LHCN-M2 (cell line): ENCODE measurements at places on chromosomes 5 and 9. TPM values are rescaled to one million over a fixed set of nuclear protein-coding genes. Genes with fewer than 3 reads are reported as not detected.

DNA sequence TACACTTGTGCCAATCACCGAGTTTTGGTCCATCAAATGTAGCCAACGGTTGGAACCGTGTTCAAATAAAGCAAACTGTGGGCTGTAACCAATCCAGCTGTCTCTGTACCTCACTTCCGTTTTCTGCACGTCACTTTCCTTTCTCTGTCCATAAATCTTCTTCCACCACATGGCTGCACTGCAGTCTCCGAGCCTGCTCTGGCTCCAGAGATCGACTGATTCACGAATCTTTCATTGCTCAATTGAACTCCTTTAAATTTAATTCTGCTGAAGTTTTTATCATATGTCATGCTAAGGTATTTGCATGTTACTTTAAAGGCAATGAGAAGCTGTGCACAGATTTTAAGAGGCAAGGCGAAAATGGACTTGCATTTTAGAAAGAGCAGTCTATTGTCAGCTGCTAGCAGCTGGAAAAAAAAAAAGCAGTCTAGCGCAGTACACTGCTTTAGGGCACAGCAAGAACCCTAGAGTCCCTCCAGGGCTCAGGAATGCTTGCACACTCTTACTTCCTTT, 13.2 kb downstream of the TTC39B start:
- peak; percentile 59 for DNase-seq

DNA sequence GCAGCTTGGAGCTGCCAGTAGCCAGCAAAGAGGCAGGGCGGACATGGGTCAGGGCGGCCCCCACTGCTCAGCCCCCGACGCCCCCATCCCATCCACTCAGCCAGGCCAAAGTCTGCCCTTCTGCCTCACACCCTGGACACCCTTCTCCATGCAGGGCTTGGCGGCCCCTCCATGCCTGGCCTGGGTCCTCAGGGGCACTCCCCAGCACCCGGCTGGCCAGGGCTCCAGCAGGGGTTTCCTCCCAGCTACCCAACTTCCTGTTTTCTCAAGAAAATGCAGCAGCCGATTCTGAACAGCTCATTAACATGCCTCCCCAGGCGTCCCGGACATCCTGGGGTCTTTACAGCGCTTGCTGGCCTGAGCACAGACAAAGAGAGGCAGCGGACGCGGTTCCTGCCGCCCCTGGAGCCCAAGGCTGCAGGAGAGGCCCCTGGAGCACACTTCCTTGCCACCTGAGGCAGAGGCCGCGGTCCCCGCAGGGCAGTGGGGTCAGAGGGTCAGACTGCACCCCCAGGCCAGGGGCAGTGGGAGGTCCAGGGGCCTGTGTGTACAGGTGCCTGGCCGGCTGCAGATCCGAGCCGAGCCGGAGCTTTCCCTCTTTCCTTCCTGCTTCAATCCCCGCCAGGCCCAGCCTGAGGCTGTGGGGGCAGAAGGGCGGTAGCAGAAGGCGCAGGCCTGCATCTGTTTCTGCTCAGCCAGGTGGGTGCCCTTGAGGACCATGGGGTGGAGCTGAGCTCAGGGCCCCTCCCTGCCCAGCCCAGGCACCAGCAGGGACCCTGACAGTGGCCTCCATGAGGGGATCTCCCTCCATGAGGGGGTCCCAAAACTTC, 18.7 kb upstream of the NRARP start:
- DNase-seq = no peak

DNA sequence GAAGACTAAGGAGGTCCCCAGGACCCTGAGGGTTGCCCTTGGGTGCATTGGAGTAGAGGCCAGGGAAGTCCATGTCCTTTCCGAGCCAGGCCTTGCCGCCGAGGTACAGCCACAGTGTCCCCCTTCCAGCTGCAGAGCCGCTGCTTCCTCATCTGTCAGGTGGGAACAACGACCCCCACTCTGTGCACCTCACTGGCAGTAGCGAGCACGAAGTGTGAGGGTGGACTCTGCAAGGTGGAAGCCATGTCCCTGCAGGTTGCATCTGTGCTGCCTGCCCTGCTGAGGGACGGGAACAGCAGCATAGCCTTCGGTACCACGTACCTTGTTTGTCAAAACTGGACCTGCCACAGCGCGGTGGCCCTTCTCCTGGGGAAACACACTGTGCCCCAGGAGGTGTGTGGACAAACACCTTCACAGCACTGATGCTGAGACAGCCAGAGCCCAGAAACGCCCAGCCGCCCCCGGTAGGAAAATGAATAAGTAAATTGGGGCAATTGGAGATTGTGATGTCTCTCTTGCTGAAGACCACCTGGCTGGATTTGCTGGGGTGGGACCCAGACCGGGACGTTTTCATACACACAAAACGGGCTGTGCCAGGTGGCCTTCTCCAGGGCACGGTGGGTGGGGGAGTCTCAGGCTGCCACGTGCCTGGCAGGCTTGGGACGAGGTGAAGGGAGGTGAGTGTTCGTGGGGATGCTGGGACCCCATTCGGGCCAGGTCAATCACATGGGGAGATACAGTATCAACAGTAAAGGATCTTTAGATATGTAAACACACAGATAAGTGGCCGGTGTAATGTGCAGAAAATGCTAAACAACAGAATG, 157.3 kb downstream of the RXRA start:
- no peak for DNase-seq

GRCh38 chr5:93208141-93208751, 372.8 kb downstream of the NR2F1-AS1 start:
- no peak for DNase-seq

- DNase-seq = peak; percentile 84
Observed at GRCh38 chr5:135139381-135140134, 105.5 kb upstream of the PITX1 start.

GRCh38 chr5:30607301-30607894, 586.1 kb upstream of the CDH6 start:
- no peak for DNase-seq

- DNase-seq = peak; percentile 60
Observed at GRCh38 chr9:93133681-93134014, 403 bp downstream of the NINJ1 start.

DNA sequence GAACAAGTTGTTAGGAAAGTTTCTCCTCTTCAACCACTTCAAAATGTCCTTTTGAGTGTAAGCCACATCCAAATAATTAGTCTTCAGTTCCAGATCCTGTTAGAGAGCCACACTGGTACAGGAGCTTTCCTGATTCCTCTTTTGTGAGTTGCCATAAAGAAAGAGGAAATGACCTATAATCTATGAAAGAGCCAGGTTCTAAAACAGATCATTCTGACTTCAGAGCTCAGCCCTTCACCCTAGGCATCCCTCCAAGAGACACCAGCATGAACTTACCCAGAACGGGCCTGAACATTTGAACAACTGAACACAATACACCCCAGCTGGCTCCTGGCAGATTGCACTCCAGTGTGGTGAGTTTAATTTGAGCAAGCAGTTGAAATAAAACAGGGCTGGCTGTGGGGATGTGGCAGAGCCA, 25.7 kb downstream of the SLC1A1 start:
- no peak for DNase-seq

DNA sequence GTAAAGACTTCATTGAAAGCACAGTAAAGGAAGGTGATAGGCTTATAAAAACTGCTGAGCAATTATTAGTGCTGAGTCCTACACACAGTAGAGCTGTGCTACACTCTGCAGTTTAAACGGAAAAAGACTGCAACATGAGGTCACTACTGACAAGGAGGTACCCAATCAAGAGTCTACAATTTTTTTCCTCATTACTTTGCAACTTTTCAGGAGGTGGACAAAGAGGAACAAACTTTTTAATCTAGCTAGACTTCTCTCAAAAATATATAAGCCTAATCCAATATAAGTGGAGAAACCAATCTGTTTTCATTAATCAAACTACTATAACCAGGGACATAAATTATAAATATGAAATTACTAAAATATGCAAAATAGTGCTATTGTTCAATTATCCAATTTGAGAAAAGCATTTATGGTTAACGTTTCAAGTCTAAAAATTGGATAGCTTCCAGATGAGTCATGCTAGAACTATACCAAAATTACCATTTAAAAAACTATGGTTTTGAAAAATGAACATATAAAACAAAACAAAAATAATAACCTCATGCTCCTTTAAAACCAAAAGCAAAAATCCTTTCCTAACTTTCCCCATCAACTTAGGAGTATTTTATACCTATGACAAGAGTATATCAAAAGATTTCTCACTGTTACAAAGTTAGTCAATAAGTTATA, 37.7 kb downstream of the FAM13B start:
- peak; percentile 68 for DNase-seq

- DNase-seq = no peak
Observed at GRCh38 chr9:75956161-75956560, 65.7 kb downstream of the PCSK5 start.

- no peak for DNase-seq
Observed at GRCh38 chr5:2748861-2749513, 2.5 kb downstream of the IRX2 start.

GRCh38 chr5:91189480-91190313, 193.4 kb downstream of the ARRDC3 start:
- DNase-seq = peak; percentile 82

GRCh38 chr5:9480499-9480898, 65.4 kb downstream of the SEMA5A start:
- no peak for DNase-seq

- DNase-seq = no peak
Observed at GRCh38 chr5:14465776-14466175, 115.8 kb upstream of the OTULINL start.

DNA sequence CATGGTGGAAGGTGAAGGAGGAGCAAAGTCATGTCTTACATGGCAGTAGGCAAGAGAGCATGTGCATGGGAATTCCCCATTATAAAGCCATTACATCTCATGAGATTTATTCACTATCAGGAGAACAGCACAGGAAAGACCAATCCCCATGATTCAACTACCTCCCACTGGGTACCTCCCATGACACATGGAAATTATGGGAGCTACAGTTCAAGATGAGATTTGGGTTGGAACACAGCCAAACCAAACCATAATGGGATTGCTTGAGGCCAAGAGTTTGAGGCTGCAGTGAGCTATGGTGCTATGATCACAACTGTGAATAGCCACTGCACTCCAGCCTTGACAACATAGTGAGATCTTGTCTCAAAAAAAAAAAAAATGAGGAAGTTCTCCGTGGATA, 581.8 kb downstream of the TAF11L14 start:
- no peak for DNase-seq

DNA sequence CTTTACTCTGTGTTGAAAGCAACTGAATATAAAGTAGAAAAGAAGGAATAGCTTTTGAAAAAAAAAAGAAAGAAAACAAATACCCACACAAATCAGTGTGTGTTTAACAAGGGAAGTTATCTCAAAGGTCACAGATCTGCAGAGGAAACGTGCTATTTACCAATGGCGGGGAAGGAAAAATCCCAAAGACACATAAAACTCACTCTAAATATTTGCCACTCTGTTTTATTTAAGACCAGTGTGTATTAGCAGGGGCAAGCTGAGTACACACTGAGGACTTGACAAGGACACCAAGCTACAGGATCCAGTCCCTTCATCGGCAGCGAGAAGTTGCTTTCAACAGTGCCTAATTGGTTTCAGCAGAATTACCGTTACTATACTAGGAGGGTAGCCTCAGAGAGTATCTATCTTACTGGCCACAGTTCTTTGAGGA, 252.5 kb downstream of the DEPDC1B start:
- DNase-seq = no peak

DNA sequence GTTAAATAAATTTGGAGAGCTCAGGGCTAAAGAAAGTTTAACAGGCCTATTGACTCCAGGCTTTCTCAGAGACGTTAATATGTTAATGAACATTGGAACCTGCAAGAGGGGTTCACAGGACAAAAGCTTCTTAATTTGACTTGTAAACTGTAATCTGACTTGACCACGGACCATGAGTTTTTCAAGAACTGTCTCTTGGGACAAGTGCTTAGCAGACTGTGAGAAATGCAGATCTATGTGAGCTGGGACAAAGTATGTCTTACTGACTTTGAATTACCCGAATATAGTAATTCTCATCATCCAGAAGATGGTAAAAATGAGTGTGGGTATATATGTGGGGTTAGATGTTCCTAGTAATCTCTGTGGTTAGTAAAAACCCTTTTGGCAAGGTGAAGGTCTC, 186.6 kb downstream of the ATP10B start:
- no peak for DNase-seq

The ZNF169 gene
- 2.4 and 3.7 TPM in 2 replicates for total RNA-seq

The GLRA1 gene
- total RNA-seq = not detected in 2 replicates

The LMX1B gene
- not detected in 2 replicates for total RNA-seq

The FOXD4L4 gene
- 0.06 and 0.17 TPM in 2 replicates for total RNA-seq

The LHX3 gene
- not detected in 2 replicates for total RNA-seq

The MEF2C gene
- 14.5 and 21.5 TPM in 2 replicates for total RNA-seq

The BTNL3 gene
- not detected in 2 replicates for total RNA-seq
